ENCODE measurements at places on chromosomes 4 and X.

DNA sequence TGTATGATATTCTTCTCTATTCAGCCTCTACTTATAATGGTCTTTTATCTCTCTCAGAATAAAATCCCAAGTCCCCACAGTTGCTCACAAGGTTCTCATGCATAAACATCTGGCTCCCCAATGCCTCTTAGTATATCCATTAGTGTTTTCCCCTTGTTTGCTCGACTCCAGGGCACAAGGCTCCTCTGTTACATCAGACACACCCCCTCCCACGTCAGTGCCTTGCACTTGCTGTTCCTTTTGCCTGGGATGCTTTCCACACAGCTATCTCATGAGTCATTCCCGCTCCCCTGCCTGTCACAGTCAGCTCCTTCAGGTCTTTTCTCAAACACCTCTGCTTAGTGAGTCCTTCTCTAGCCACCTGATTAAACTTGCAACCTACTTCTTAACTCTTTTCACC is 260.2 kb downstream of the IL1RAPL1 start:
- no peak for DNase-seq

GRCh38 chrX:15202454-15203177 is 67.3 kb downstream of the ASB9 start:
- DNase-seq = no peak

DNA sequence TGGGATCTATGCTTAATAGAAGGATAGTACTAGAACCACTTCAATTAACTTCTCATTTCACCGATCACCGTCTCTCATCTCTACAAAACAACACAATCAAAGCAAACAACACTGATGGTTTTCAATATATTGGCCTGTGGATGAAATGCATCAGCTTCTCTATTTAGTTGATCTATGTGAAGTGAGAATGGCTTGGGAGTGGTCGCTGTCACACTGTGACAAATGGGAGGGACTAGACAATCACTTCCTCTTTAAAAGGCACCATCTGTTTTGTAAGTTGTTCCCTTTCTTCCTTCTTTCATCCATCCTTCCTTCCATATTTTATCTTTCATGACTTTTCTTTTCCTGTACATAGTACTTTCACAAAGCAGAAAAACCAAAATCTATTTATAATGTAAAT is 23.9 kb upstream of the NWD2 start:
- no peak for DNase-seq

- DNase-seq = no peak
These were observed 141.1 kb upstream of the NDST3 start for GRCh38 chr4:117893207-117893606.

DNA sequence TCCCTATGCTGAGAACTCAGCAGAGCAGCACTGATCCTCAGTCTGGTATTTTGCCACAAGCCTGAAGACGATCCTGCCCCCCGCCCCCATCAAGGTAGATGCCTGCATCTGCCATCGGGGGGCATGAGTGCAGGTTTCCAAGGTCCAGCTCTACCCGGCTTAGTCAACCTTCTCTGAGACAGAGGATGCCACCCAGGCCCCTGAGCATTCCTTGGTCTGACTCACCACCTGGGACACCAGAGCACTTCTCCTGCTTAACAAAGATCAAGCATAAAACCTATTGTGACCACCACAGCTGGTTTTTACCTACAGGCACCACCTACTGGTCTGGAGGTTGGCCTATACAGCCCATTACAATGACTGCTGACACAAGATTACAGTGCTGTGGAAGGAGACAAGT is 1168.1 kb downstream of the PCDH19 start:
- no peak for DNase-seq

GRCh38 chrX:20029728-20030127 is 38.9 kb upstream of the BCLAF3 start:
- DNase-seq = no peak

DNA sequence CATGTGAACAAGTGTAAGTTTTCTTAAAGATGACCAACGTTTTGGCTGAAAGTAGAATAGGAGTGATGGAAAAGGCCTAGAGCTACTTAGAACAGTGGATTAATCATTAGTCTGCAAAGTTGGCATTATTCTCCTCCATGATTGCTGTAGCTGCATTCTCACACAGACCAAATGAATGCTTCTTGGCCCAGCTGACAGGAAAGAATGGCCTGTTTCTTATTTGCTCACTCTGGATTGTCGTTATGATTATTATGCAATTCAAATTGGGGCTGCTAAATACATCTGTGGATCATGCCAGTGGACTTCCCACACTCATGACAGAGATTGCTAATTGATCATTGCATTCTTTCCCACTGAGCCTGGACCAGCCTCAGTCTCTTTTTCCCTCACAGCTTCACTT is 285.0 kb downstream of the STIM2 start:
- no peak for DNase-seq

GRCh38 chrX:57587607-57588006 is 4.2 kb upstream of the ZXDB start:
- no peak for DNase-seq

DNA sequence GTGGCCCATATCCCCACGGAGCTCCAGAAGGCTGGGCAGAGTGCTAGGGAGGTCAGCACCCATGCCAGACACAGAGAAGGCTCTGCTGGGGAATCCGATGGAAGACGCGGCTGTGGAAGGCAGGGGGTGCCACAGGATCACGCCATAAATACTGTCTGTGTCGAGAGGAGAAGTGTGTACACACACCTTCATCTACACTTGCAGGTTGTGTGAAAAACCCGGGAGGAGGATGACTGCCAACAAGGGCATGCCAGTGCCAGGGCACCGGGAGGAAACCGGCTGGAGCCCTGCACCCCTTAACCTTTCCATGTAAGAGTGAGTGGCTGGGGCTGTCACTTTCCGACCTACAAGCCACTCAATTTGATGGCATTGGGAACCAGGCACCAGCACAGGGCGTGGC is 31.2 kb downstream of the LETM1 start:
- no peak for DNase-seq

- DNase-seq = no peak
These were observed 10.8 kb downstream of the FTHL17 start for GRCh38 chrX:31061091-31061490.

GRCh38 chr4:55154290-55154880 is 29.0 kb upstream of the KDR start:
- DNase-seq = no peak

DNA sequence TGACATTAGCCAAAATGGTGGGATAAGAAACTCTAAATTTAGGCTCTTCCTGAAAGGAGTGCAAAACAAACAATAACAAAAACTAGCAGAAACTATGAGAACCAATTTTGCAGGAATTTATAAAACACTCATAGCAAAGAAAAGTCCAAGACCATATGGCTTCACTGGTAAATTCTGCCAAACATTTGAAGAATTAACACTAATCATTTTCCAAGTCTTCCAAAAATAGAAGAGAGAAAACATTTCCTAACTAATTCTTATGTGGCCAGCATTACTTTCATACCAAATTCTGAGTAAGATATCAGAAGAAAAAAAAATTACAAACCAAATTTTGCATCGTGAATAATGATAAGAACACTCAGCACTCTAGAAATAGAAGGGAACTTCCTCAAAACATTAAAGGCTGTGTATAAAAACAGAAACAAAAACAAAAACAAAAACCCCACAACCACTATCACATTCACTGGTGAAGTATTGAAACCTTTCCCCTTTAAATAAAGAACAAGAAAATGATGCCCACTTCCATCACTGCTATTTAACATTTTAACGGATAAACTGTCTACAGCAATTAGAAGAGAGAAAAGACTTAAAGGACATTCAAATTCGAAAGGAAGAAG is 524.3 kb upstream of the GALNTL6 start:
- DNase-seq = no peak

GRCh38 chr4:101818362-101818761 is 27.8 kb downstream of the BANK1 start:
- no peak for DNase-seq

DNA sequence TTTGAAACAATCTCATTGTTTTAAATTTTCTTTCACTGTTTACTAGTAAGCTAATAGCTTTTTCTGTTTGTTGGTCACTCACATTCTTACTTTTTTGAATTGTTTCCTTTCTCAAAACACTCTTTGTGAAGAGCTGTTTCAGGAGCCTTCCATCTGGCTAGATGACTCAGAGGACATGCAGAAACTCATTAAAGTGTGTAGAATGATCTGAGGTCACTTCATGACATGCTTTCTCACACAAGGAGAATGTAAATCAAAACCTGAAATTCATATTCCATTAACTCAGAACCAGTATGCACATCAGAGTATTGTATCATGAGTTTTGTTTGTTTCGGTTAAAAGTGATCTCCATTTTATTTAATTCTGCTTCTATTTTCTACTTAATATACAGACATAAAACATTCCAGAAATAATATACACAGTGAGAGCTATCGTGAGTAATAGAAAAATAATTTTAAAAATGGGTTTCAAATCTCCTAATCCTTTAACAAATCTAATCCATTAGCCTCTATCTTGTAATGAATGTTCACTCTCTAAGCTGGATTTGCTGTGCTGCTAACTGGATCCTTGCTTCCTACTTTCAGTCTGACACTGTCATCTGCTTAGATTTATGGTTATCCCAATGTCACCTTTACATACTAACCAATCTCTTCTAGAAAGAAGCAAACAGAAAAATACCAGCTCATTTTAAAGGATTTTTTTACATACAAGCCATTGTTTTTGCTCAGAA is 449.6 kb downstream of the FSTL5 start:
- DNase-seq = no peak

GRCh38 chr4:180949424-180950213 is 1293.6 kb upstream of the TENM3 start:
- no peak for DNase-seq

DNA sequence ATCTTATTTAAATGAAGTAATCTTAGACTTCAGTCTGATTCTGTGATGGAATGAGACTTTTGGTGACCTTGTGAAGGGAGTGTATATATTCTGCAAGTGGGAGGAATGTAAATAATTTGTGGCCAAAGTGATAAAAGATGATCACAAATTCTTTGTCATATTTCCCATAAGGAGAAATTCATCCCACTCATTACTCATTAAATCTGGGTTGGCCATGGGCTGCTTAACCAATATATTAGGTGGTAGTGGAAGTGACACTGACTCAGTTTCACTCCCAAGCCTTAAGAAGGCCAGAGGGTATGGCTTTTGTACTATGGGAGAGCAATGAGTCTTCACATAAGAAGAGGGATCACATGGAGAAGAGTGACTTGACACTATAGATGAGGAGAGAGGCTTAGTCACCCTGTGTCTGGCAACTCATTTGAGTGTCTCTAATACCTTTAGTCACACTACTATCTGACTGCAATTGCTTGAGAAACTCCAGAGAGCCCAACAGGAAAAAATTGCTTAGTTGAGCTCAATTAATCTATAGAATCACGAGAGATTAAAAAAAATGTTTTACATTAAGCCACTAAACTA is 408.2 kb upstream of the PITX2 start:
- no peak for DNase-seq

GRCh38 chr4:906339-907102 is 25.6 kb downstream of the GAK start:
- DNase-seq = no peak

DNA sequence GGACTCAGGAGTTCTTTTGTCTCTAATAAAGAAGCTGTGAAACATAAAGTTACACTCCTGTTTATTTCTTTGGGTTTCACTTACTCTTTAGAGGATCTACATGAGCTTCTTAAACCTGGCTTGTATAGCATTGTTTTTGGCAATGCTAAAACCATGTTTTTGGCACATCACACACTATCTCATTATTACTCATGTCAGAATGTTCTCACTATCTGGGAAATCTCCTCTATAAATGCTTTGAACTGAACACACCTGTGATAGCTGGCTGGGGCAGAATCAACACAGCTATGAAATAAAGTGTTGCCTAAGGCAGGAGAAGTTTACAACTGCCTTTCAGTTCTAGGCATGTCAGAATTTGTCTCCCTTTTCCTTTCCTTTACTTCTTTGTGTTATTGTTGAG is 52.6 kb downstream of the SULT1B1 start:
- no peak for DNase-seq

- DNase-seq = no peak
These were observed 159.1 kb upstream of the HS3ST1 start for GRCh38 chr4:11587797-11588196.

- DNase-seq = no peak
These were observed 11.9 kb upstream of the ADD1 start for GRCh38 chr4:2831611-2832308.

DNA sequence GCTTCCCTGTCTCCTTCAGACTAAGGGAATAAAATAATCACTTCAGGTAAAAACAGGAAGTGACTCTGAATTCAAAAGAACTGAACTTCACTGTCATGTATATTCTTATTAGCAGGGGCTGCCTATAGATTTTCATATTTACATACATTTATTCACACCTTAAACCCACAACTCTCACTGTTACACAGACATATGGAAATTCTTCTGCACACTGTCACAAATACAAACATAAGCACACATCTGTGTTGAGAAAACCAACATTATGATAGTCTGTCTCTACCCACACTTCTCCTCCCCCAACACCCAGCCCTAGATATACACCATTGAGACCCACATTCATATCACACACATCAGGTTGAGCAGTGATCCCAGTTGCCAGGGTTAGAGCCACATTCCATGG is 5.7 kb upstream of the FGF16 start:
- DNase-seq = no peak

DNA sequence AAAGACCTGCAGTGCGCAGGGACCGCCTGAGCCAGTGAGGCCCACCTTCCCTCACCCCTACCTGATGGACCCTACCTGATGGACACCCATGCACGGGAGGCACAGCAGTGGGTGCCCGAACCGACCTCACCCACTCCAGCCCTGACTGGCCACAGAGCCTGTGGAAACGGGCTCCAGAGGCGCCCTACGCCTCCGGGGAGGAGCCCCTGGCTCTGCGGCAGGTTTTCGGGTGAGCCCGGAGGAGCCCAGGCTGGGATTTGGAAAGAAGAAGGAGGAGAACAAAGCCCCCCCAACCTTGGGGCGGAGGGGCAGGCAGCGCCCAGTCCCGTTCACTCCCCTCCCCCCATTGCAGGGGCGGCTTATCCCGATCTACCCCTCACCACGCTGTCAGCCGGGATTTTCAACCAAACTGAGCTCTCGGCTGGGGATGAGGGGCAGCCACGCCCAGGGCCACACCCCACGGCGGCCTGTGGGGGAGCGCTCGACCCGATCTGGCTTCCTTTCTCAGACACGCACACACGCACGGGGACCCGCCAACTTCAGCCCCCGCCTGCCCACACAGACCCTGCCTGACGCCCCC is 675 bp downstream of the L1CAM start:
- no peak for DNase-seq

DNA sequence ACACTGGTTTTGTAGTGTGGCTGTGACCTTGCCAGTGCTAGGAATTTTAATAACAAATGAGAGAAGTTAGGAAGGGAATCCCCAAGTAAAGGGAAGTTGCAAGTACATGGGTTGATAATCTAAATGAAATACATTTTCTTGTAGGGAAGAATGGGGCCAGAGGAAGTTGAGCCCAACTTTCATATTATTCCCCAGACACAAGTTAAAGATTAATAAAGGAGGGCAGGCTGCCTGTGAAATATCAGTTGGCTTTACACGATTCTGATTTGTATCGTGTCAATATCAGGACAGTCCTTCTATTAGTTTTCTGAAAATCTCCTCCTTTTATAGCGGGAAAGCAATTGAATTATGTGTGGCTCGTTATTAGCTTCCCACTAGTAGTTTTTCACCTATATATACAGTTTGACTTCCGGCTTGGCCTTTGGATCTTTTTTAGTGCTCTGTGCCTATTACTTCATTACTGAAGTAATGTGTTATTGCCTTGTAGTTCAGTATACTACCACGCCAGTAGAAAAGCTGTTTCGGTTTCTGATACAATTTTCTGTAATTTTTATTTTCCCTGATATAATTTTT is 1.7 kb downstream of the PDLIM5 start:
- DNase-seq = no peak

- no peak for DNase-seq
These were observed 2.7 kb upstream of the NKX3-2 start for GRCh38 chr4:13546941-13547484.

GRCh38 chrX:71871367-71871766 is 39.3 kb upstream of the NHSL2 start:
- DNase-seq = no peak
